ENCODE measurements at places on chromosomes 3 and 15.

DNA sequence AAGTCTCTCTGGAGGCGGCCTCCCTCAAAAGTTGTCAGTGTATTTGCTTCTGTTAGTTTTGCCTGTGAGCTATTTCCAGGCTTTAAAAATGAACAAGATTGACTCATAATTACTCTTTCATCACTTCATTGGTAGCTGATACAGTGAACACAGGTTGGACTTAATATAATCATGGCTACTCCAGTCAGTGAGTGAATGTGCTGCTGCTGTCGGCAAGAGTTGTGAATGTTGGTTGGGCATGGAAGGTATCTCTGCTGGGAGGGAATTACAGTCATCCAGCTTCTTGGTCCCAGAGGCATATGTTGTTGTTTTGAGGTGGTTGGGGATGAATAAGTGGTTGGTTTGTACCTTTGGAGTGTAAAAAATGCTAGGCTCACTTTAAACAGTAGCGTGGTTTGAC is 11.5 kb downstream of the TCF12 start:
- DNase-seq: no peak

- no peak for DNase-seq
These were observed 1.7 kb downstream of the SLCO3A1 start for GRCh38 chr15:91855241-91855640.

DNA sequence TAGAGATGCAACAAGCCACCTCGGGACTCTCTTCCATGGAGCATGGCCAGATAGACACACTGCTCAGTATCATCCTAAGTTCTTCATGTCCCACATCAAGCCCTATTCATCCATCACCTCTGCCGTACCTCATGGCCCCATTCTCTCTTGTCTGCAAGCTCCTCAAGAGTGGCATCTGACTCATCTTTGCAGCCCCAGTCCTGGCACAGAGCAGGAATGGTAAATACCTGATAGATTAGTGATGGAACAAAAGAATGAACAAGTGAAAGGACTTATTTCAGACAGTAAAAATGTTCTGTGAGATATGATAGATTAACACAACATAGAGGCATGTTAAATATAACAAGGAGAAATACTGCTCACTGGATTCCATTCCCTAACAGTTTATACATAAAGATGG is 176.4 kb downstream of the ISL2 start:
- DNase-seq: no peak

DNA sequence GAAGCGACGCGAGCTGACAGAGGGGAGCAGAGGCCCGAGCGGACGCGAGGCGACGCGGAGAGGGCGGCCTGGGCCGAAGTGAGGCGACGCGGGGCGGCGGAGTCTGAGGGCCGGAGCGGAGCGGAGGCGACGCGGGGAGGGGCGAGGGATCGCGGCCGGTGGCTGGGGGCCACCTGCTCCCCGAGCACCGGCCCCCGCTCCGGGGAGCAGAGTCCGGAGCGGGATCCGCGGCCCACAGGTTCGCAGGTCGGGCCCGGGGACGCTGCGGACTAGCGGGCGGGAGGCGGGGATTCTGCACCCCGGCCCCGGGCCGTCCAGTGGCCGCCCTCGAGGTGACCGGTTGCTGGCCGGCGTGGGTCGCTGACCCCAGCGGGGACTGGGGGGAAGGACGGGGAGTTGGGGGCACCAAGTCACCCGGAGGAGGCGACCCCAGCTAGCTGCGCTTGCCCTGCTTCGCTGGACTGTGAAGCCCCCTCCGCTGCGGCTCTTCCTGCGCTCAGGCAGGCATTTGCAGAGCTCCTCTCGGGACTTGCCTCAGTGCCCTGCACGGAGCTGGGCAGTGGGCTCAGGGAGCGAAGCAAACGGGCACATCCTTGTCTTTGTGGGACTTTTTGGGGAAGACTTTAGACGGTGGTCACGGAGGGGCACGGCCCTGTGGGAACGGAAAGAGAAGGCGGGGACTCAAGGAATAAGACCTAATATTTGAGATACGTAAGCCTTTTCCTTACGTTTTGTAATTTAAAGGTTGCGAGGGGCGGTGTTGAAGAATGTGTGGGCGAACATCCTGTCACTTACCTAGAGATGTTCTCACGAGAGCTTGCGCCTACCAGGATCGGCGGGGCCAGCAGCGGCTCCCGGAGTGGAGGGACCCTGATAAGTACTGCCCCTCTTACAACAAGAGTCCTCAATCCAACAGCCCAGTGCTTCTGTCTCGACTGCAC is 566 bp downstream of the HMCES start:
- DNase-seq: no peak

DNA sequence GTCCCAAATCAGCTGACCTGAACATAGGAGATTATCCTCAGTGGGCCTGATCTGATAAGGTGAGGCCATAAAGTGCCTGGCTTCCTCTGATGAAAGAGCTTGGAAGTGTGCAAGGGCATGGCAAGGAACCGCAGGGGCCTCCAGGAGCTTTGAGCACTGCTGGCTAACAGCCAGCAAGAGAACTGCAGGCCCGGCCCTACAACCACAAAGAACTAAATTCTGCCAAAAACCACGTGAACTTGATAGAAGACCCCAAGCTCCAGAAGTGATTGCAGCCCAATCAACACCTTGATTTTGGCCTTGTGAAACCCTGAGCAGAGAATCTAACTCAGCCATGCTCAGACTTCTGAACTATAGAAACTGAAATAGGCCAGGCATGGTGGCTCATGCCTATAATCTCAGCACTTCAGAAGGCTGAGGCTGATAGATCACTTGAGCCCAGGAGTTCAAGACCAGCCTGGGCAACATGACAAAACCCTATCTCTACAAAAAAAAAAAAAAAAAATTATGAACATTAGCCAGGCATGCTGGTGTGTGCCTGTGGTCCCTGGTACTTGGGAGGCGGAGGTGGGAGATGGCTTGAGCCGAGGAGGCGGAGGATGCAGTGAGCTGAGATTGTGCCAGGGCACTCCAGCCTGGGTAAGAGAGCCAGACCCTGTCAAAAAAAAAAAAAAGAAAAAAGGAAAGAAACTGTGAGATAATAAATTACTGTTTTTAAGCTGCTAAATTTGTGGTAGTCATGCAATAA is 7.7 kb upstream of the DIS3L start:
- DNase-seq: no peak

GRCh38 chr3:134840459-134840858 is 45.4 kb downstream of the EPHB1 start:
- DNase-seq: no peak

- no peak for DNase-seq
These were observed 26.4 kb downstream of the ACAA1 start for GRCh38 chr3:38110314-38111050.

GRCh38 chr3:81958972-81959640 is 197.7 kb upstream of the GBE1 start:
- DNase-seq: no peak

Measured in retinal pigment epithelial cell (primary cell).